Esophagus muscularis mucosa (tissue), 4 donors: ENCODE measurements at places on chromosomes 1 and 21. TPM values are rescaled to one million over a fixed set of nuclear protein-coding genes. Genes with fewer than 3 reads are reported as not detected.
A peak's percentile ranks its signal among the peaks of the same experiment; 100 is the strongest.

- no peak overlapping the region for H3K27ac ChIP-seq
- H3K27me3 ChIP-seq: no peaks in the 10 kb centered on the region
- no peaks in the 10 kb centered on the region for H3K36me3 ChIP-seq
- no peak for DNase-seq
- no peak overlapping the region for H3K4me3 ChIP-seq
These were observed 216.3 kb downstream of the KIF26B start for GRCh38 chr1:245370905-245371581.

ADARB1 gene
- total RNA-seq: 231 TPM

- no peaks in the 10 kb centered on the region for H3K36me3 ChIP-seq
- no peak overlapping the region for H3K4me3 ChIP-seq
- no peaks in the 10 kb centered on the region for H3K4me1 ChIP-seq
- DNase-seq: no peak
These were observed 68.1 kb downstream of the GRIK3 start for GRCh38 chr1:36966242-36966641.

DNA sequence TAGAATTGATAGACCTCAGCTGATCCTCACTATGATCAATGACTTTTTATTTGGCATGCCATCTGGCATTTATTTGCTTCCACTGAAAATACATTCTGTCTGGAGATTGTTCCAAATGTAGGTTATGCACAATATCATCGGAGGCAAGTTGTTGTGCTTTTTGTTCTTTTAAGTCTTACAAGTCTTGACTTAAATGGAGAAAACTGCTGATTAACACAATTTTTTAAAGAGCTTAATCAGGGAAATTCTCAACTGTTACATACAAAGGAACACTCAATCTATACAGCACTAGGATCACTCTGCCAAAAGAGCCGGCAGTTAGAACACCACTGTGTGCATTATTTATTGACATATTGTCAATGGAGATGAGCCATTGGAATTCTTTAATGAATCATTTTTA, 19.2 kb downstream of the CYYR1 start:
- H3K36me3 ChIP-seq: no peaks in the 10 kb centered on the region
- H3K27me3 ChIP-seq: no peaks in the 10 kb centered on the region

LEMD1 gene
- total RNA-seq: not detected

GRCh38 chr1:13898406-13898805, 198.4 kb downstream of the PRDM2 start:
- no peak overlapping the region for H3K27ac ChIP-seq
- H3K27me3 ChIP-seq: no peaks in the 10 kb centered on the region
- H3K36me3 ChIP-seq: no peaks in the 10 kb centered on the region
- no peak for DNase-seq
- H3K4me1 ChIP-seq: peaks cover 2% of the 10 kb centered on the region
- H3K4me3 ChIP-seq: no peak overlapping the region

SLC30A1 gene
- 10.0 TPM for total RNA-seq

COL9A2 gene
- total RNA-seq: 2.5 TPM

HHIPL2 gene
- total RNA-seq: not detected

GRCh38 chr1:168187177-168187576, 8.4 kb downstream of the TIPRL start:
- no peaks in the 10 kb centered on the region for H3K27me3 ChIP-seq
- no peak overlapping the region for H3K4me3 ChIP-seq
- peaks cover 43% of the 10 kb centered on the region for H3K36me3 ChIP-seq
- H3K27ac ChIP-seq: no peak overlapping the region
- DNase-seq: no peak

- H3K27me3 ChIP-seq: no peaks in the 10 kb centered on the region
- no peak overlapping the region for H3K4me3 ChIP-seq
- no peak overlapping the region for H3K27ac ChIP-seq
These were observed 574.0 kb downstream of the KCNT2 start for GRCh38 chr1:196034080-196034706.

GRCh38 chr1:45411510-45411899, 71.3 kb upstream of the MUTYH start:
- H3K4me3 ChIP-seq: no peak overlapping the region
- no peaks in the 10 kb centered on the region for H3K27me3 ChIP-seq
- no peaks in the 10 kb centered on the region for H3K4me1 ChIP-seq
- no peak overlapping the region for H3K27ac ChIP-seq
- H3K36me3 ChIP-seq: no peaks in the 10 kb centered on the region

GRCh38 chr1:176101951-176102642, 105.0 kb downstream of the COP1 start:
- no peak overlapping the region for H3K27ac ChIP-seq
- H3K4me1 ChIP-seq: no peaks in the 10 kb centered on the region
- no peak for DNase-seq

DNA sequence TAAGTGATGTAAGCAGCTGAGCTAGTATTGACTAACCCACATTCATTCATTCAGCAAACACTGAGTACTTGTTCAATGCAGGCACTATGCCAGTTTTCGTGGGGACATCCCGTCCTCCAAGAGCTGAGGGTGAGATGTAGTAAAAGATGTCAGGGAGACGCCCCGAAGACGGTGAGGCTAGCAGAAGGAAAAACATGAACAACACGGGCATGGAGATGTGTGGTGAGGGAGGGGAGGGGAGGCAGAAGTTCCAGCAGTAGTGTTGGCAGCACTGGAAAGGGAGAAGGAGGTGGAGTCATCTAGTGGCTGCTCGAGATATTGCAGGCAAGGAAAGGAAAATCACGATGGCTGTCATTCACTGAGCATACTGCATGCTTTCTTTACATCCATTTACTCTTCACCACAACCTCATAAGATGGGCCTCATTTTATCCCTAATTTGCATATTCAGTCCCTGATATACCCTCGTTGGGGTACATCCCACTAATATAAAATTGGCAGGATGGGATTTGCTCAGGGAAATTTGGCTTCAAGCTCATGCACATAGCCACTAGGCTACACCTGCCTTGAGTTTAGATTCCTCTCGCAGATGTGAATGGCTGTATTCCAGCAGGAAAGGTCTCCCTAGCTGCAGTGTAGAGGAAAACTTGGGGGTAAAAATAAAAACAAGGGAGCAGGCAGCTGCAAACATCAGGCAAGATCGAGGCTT, 14.5 kb downstream of the PDZK1IP1 start:
- H3K27ac ChIP-seq: no peak overlapping the region
- peak; percentile 89 for DNase-seq
- no peak overlapping the region for H3K4me3 ChIP-seq

DNA sequence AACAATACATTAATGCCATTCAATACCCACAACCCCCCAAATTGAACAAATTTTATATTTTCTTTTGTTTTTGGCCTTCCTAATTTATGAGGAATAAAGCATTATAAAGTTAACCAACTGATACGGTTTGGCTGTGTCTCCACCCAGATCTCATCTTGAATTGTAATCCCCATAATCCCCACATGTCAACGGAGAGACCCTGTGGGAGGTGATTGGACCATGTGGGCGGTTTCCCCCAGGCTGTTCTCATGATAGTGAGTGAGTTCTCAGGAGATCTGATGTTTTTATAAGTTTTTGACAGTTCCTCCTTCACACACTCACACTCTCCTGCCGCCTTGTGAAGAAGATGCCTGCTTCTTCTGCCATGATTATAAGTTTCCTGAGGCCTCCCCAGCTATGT, 6.4 kb upstream of the MCOLN3 start:
- H3K4me1 ChIP-seq: no peaks in the 10 kb centered on the region
- H3K27me3 ChIP-seq: peaks cover 3% of the 10 kb centered on the region
- no peak for DNase-seq
- H3K4me3 ChIP-seq: no peak overlapping the region

TNFSF4 gene
- 3.8 TPM for total RNA-seq

- H3K27me3 ChIP-seq: no peaks in the 10 kb centered on the region
- H3K4me3 ChIP-seq: peak overlapping the region; percentile 87
- peaks cover 44% of the 10 kb centered on the region for H3K4me1 ChIP-seq
- H3K27ac ChIP-seq: peak overlapping the region; percentile 89
These were observed 873 bp upstream of the PI4KB start for GRCh38 chr1:151327903-151328674.

DNA sequence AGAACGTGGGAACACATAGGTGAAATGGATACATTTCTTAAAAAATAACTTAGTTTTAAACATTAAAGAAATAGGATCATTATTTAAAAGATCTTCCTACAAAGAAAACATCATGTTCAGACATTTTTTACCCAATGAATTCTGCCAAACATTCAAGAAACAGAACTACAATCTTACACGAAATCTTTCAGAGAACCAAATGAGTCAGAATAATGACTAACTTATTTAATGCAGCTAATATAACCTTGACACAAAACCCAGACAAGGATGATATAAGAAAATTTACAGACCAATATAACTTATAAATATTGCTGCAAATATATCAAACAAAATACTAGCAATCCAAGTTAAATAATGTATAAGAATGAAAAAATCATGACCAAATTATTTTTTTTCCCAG, 220.1 kb upstream of the KCNK2 start:
- no peak overlapping the region for H3K27ac ChIP-seq
- H3K27me3 ChIP-seq: no peaks in the 10 kb centered on the region
- no peaks in the 10 kb centered on the region for H3K36me3 ChIP-seq
- H3K4me3 ChIP-seq: no peak overlapping the region

ARPC5 gene
- 86.0 TPM for total RNA-seq

EXTL1 gene
- 2.1 TPM for total RNA-seq

DNA sequence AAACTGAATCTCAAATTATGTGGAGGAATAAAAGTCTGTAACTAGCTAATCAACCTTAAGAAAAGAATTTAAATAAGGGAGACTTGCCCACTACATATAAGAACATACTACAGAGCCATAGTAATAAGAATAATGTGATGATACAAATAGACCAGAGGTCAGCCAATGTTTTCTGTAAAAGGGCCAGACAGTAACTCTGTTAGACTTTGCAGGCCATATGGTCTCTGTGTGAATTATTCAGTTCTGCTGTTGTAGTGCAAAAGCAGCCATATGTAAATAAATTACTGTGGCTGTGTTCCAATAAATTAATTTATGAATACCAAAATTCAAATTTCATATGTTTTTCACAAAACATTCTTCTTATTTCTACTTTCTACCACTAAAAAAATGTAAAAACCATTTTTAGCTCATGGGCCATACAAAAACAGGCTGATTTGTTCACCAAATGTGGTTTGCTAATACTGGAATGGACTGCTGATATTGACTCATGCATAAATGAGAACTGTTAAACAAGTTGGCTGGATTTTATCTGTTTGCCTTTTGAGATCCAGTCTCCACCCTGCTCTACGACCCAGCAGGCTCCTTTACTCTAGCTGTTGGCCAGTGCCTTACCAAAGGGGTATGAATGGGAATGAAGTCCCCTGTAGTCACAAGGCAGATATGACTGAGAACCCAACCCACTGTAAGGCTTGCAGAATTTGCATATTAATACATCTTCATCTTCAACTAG, 98.2 kb upstream of the ZNHIT6 start:
- H3K27ac ChIP-seq: no peak overlapping the region
- no peaks in the 10 kb centered on the region for H3K27me3 ChIP-seq
- H3K4me3 ChIP-seq: no peak overlapping the region
- no peaks in the 10 kb centered on the region for H3K36me3 ChIP-seq

SLC9C2 gene
- total RNA-seq: not detected

DNA sequence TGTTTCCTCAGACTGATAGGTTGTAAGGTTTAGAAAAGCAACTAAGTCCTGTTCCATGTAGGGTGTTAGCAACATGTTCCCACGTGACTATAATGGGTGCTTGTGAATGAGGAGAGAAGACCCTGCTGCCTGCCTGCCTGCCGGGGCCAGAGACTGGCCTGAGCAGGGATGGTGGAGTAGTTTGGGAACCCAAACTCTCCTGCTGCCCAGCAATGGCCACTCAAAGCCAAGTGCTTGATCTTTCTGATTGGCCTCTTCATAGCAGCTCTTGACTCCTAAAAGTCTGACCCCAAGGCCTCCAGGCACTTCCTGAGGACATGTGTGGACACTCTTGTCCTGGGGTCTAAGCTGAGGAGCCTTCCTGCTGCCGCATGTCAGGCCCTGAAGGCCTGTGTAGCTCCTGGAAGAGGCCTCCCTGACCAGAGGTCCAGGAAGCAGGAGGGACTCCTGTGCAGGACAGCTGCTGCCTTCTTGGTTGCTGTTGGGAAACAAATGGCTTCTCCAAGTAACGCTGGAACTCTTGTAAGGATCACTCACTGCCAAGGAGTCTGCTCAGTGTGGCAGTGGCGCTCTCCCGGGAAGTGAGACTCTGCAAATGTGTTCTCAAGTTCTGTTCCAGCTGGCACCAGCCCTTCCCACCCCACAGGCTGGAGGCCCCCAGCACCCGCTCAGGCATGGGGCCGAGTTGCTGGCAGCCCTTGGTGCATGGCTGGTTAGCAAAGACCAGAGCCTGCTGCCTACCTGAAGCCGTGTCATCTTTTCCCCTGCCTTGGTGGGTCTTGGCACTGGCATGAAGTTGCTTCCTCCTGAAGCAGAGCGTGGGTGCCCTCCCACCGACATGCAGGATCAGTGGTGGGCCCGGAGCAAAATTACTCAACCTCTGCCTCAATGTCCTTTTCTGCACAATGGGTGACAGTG, 35.5 kb downstream of the MAN1C1 start:
- H3K27ac ChIP-seq: no peak overlapping the region
- H3K4me1 ChIP-seq: peaks cover 57% of the 10 kb centered on the region
- no peaks in the 10 kb centered on the region for H3K36me3 ChIP-seq

- H3K4me3 ChIP-seq: no peak overlapping the region
- no peak for DNase-seq
- H3K27ac ChIP-seq: peak overlapping the region; percentile 87
- peaks cover 97% of the 10 kb centered on the region for H3K4me1 ChIP-seq
These were observed 153.5 kb downstream of the TGFBR3 start for GRCh38 chr1:91732291-91733107.

- no peak for DNase-seq
- no peak overlapping the region for H3K4me3 ChIP-seq
- peaks cover 41% of the 10 kb centered on the region for H3K4me1 ChIP-seq
These were observed 69.9 kb upstream of the WDR26 start for GRCh38 chr1:224504297-224505041.

DNA sequence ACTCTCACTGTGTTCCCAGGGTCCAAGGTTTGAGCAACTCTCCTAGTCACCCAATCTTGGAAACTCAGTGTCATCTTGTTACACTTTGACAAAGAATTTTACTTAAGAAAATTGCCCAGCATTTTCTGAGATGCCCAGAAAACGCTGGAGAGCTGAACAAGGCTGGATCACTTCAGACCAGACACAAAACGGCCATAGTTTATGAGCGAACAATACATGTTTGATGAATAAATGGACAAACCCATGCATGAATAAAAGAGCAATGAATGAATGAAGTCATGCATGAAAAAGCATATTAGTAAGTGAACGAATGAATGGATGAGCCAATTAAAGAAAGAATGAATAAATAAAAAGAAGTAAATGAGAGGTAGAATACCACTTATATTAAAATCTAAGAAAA, 103.8 kb downstream of the MATN1 start:
- no peaks in the 10 kb centered on the region for H3K4me1 ChIP-seq
- no peak overlapping the region for H3K4me3 ChIP-seq
- H3K36me3 ChIP-seq: no peaks in the 10 kb centered on the region
- H3K27ac ChIP-seq: no peak overlapping the region
